ENCODE measurements at places on chromosomes 6 and 20.

DNA sequence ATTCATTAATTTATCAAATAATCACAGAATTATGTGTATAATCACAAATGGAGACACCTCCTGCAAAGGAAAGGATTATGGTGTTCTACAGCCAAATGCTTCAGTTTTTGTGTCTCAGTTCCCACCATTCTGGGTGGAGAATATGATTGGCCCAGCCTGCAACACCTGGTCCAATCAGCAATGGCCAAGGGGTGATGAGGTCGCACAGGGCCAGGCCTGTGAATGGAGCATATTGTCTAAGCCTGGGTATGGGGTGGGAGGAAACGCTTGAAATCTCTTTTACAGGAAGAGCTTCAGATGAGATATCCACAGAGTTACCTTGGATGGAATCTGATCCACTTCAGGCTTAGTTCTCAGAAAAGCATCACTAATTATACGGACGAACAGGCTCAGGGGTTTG, 271.6 kb downstream of the DHX35 start:
- DNase-seq: no peak

DNA sequence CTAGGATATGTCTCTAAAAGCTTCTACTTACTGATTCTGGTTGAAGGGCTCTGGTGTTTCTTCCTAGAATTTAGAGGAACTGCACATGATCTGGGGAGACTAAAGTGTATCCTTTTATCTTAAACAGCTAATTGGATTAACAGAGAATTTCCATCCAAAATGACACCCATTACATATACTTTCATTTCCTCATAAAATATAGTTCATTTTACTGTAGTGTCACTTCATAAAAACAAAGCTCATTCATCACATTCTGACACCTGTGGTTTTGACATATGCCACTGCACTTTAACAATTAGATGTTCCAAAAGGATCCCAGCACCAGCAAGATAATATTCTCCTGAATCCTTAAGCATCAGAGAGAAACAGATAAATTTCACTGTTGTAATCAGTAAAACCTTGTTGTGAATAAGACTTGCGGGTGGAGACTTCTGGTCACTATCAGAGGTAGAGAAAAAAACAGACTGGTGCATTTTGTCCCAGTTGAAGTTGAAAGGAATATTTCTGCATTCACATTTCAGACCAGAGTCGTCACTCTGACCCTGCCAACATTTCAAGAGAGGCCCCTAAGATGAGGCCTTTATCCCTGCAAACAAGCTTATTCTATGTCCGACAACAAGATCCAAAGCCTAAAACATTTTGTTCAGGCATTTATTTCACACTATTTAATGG, 175.3 kb upstream of the BMP5 start:
- no peak for DNase-seq

- DNase-seq: no peak
Observed at GRCh38 chr20:20492521-20493332, 124.8 kb downstream of the INSM1 start.

DNA sequence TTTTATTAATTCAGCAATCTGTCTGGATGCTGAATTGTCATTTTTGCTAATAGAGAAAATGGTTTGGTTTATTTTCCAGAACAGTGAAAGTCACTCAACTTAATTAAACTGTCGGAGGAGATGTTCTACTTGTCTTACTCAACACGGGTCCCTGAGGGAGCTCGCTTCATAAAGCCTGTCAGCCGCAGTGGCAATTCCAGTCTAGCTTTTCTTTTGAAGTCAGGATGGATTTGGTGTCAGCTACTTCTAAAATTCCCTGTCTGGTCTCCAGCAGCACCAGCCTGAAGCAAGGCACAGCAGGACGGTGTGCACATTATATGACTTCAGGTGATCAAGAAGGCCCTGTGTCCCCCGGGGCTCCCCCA, 261.5 kb downstream of the SLC24A3 start:
- no peak for DNase-seq

GRCh38 chr20:61765081-61765870, 300.4 kb downstream of the TAF4 start:
- no peak for DNase-seq

- DNase-seq: no peak
Observed at GRCh38 chr6:113818578-113818977, 38.6 kb upstream of the MARCKS start.

DNA sequence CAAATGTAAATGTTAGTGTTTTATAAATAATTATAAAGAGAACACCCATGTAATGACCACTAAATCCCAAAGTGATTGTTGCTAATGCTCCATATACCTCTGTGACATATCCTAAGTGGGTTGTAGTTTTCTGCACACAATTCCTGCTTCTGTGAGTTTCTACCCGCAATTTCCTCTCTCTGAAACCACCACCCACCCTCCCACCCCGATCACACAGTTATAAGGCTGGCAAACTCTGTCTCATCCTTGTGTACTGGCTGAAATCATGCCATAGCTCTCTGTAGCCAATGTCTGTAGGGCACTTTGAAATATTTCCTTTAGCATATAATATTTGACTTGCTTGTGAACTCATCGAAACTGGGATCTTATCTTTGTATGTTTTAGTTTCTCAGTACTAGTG, 236.6 kb downstream of the PLCB1 start:
- DNase-seq: no peak

- no peak for DNase-seq
Observed at GRCh38 chr6:121550491-121551010, 115.1 kb downstream of the GJA1 start.

DNA sequence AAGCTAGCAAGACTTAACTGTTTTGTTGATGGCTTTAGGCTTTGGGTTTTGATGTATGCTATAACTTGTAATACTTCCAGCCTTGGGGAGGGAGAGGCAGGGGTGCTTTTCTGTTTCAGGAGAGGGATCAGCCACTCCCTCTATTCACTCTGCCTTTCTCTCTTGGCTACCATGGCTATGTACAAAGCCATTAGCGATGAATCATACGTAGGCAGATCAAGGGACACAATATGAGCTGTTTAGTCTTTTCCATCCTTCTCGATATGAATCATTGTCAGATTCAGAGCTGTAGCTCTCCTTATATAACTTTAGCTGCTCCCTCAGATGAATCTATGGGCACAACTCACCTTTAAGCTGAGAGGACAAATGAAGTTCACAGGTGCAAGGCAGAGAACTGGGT, 230.6 kb downstream of the TSHZ2 start:
- DNase-seq: no peak

- DNase-seq: no peak
Observed at GRCh38 chr20:47055699-47056369, 161.2 kb downstream of the EYA2 start.

- no peak for DNase-seq
Observed at GRCh38 chr20:35252037-35252461, 25.6 kb downstream of the MMP24 start.

DNA sequence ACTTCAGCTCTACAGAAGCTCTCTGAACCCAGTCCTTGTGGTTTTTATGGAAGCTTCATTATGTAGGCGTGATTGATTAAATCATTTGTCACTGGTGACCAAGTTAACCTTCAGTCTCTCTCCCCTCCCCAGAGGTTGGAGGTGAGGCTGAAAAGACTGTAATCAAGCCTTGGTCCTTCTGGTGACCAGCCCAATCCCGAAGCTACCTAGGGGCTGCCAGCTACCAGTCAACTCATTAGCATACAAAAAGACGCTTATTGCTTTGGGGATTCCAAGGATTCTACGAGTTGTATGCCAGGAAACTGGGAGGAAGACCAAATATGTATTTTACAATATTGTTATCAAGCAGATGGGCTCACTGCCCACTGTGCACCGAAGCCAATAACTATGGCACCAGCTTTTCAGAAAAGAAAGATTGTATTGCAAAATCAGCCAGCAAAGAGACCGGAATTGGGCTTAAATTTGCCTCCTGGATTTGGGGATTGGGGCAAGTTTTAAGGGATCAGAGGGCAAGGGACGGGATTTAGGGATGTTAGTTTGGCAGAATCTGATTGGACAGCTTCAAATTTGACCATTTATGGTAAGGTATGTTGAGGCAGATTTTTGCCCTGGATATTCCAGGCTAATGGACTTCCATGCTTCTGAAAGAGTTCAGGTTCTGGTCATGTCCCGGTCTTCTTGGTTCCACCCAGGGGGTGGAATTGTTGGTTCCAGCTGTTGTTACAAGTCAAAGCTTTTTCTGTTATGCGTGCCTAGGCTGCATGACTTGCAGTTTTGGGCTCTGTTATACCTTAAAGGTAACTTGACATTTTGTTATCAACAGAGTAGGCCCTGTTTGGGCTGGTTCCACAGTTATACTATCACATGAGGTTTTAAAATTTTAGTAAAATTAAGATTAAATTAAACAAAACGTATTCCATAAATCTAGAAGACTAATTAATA, 167.4 kb downstream of the COL9A1 start:
- DNase-seq: no peak
